Stimulated activated CD4-positive, alpha-beta T cell treated with anti-CD3 and anti-CD28 coated beads, Interleukin-4, amount 100 ng/mL, for 4 hours (primary cell): ENCODE measurements at places on chromosomes 16 and 17.
A peak's percentile ranks its signal among the peaks of the same experiment; 100 is the strongest.

GRCh38 chr17:17300624-17301568 lies 2.3 kb upstream of the NT5M start:
- DNase-seq: peak; percentile 58

DNA sequence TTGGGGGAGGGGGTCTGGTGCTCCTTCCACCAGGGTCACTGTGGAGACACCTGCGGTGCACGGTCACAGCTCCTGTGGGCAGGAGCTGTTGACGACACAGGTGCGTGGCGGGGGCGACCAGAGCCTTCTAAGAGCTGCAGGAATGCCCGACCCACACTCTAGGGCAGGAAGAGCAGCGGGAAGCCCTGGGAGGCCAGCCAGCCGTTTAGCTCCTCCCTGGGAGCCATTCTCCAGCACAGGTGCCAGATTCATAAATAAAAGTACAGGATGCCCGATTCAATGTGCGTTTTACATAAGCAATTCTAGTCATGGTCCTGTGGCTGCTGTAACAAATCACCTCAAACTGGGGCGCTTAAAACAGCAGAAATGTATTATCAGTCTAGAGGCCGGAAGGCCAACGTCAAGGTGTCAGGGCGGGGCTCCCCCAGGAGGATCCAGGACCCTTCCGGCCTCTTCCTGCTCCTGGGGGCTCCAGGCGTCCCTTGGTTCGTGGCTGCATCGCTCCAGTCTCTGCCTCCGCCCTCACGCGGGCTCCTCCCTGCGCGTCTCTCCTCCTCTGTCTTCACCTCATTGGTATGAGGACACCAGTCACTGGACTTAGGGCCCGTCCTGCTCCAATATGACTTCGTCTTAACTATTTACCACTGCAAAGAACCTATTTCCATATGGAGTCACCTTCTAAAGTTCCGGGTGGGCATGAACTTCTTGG lies 155.4 kb downstream of the FOXL1 start:
- no peak for DNase-seq

- no peak for DNase-seq
Observed at GRCh38 chr17:9802294-9802693, 10.9 kb upstream of the DHRS7C start.

GRCh38 chr16:29842732-29843346 lies 20.2 kb downstream of the CDIPT start:
- DNase-seq: no peak

- no peak for DNase-seq
Observed at GRCh38 chr16:3091551-3091950, 7.5 kb downstream of the ZSCAN10 start.

DNA sequence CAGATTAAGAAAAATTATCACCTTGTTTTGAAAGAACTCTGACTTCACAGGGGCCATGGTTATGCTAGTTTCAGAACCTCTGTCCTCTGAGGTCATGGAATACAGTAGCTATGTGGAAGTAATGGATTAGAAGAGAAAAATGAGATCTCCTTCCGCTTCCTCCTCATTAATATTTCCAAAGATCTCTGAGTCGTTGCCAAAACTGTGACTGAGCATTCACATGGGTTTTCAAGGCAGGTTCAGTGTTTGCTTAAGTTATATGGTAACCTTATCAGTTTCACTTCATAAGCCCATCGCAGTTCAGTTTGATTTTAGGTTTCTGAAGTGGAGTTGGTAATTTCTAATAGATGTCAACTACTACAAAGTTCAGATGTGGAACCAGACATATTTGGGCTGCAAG lies 321.2 kb upstream of the SOX9 start:
- no peak for DNase-seq

DNA sequence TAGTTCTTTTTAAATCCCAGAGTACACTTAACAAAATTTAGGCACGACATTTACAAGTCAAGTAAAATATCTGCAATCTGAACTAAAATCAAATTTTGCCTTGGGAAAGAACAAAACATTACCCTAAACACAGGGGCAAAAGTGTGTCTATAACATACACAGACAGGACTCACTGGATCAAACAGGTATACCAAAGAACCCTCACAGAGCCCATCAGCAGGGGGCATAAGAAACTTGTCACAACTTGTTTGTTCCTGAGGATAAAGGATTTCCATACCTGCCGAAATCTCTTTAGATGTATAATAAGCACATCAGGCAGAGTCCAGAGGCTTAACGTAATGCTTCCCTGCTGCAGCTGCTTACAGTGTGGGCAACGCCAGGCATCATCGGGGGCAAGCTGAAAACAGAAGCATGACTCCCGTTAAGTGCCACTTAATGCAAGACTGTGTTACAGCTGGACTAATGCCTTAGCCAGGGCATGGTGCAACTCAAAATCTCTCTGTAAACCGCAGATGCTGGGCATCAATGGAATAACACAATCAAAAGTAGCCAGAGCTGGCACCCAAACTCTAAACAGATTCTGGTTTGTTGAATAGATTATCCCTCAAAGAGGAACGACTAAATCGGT lies 67.0 kb downstream of the USP31 start:
- no peak for DNase-seq

GRCh38 chr17:61323003-61323908 lies 76.4 kb upstream of the TBX2 start:
- DNase-seq: no peak

GRCh38 chr17:1002412-1002753 lies 5.5 kb downstream of the TIMM22 start:
- no peak for DNase-seq

GRCh38 chr17:31789707-31790505 lies 69.1 kb downstream of the COPRS start:
- DNase-seq: no peak

DNA sequence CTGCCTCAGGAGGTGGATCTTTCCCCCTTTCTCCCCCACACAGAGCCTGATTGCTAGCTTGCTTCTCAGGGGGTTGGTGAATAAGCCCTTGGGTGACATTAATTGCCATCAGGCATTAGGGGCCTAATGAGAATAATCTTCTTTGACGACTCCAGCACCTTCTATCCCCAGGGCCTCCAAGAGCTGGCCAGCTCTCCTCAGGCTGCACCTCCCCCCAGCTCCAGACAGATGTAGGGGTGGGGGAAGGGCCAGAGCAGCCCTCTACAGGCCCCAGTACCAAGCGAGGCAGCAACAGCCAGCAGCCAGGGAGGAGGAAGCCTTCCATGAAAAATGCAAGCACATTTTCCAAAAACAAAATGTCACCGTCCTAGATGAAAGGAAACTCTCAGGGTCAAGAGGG lies 1.4 kb upstream of the TMEM132E start:
- DNase-seq: no peak

DNA sequence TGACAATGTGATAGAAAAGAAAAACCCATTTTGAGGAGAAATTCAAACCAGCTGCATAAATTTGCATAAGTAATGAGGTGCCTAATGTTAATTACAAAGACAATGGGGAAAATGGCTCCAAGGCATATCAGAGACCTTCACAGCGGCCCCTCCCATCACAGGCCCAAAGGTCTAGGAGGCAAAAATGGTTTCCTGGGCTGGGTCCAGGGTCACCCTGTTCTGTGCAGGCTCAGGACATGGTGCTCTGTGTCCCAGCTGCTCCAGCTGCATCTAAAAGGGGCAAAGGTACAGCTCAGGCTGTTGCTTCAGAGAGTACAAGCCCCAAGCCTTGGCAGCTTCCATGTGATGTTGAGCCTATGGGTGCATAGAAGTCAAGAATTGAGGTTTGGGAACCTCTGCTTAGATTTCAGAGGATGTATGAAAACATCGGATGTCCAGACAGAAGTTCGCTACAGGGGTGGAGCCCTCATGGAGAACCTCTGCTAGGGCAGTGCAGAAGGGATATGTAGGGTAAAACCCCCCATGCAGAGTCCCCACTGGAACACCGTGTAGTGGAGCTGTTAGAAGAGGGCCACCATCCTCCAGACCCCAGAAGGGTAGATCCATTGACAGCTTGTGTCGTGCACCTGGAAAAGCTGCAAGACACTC lies 40.6 kb downstream of the IKZF3 start:
- DNase-seq: no peak
